ENCODE measurements at places on chromosomes 3 and 15.
A peak's percentile ranks its signal among the peaks of the same experiment; 100 is the strongest.

GRCh38 chr3:46717447-46718231, at the start of gene PRSS50:
PRSS50 (minus strand) TSS chr3:46717869; CDS start chr3:46717824, 45 bp downstream.
- no peak for DNase-seq

DNA sequence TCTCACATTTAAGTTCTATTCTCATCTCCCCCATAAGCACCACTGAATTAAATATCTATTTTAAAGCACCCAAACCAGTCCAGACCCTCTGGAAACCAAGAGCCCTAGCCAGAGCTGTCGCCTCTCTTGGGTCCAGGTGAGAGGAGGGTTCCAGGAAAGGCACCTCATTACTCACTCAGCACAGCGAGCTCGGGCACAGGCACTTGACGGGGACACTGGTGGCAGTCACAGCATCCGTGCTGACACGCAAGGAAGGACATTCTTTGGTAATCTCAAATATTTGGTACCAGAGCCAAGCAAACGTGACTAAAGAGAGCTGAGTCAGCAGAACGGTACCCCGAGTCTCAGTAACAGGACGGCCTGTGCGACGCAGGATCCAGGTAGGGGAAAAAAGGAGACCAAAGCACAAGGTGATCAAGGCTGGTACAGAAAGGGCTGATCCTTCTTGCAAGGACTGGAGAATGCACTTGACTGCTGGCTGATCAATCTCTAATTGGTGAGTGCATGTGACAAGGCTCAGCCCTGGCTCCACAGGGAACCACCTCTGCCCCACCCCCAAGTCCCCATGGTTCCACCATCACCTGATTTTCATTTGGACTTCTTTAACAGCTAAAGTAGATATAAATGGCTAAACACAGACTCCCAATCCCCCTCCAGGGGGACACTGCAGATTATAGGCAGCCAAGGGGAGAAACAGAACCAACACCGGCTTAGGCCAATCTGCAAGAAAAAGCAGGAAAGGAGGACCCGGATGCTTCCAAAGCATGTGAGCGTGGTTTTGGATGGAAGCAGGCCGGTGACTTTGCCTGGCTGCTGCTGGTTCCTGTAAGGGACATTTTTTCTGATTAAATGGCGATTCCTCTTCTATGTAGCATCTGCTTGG, 61.4 kb downstream of the CHCHD6 start:
- no peak for DNase-seq

GRCh38 chr3:172564499-172564898, 41.3 kb upstream of the TNFSF10 start:
- DNase-seq, result no peak

DNA sequence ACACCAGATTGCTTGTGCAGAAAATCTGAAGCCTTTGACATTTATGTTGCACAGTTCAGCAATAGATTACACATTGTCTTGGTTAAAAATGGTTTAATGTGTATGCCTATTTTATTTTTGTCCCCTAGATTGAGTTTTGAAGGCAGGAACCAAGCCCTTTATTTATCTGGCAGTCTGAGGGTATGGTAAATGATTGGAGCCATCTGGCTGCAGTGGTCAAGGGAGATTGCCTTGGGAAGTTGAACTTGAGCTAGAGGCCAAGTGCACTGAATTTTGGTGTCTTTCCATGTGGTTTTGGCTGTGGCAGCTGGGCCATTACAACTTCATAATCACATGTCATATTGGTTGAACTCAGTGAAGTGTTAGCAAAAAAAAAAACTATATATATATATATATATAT, 248.7 kb upstream of the C2CD4B start:
- no peak for DNase-seq

DNA sequence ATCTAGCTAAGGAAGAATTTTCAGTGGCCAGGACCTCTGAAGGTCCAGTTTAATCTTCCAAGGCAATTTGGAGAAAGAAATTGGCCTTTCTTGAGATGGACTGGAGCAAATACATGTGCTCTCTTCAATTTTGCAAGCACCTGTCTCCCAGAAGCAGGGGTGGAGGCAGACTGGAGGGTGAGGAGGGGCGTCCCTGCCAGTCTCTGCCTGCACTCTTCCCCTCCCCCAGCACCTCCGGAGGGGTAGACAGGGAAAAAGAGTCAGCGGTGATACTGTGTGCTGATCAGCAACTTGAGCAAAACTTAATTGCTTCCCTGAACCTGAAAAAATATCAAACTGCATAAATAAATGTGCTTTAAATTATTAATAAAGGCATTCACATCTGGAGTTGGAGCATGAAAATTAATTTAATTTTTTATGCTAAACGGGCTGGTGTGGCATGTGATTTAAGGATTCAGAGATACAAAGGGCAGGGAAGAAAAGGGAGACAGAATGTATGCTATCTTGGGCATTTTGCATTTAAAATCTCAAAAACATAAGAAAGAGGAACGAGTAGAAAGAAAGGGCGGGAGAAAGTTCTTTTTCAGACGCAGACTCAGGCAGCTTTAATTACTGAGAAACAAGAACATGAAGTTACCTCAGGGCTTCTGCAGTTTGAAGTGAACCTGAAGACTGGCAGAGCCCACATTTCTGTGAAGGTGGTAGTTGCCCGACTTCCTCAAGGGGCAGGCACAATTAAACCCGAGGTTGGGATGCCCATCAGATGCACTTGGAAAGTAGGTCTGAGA, 319.7 kb downstream of the UACA start:
- DNase-seq, result no peak

- no peak for DNase-seq
These were observed 41.5 kb downstream of the PCNP start for GRCh38 chr3:101615525-101615924.

- no peak for DNase-seq
These were observed at the start of gene FRMD4B for GRCh38 chr3:69385723-69386555. FRMD4B (minus strand) TSS chr3:69386088; CDS start chr3:69385989, 99 bp downstream.

GRCh38 chr3:192848371-192849233, 69.1 kb downstream of the MB21D2 start:
- DNase-seq, result no peak

DNA sequence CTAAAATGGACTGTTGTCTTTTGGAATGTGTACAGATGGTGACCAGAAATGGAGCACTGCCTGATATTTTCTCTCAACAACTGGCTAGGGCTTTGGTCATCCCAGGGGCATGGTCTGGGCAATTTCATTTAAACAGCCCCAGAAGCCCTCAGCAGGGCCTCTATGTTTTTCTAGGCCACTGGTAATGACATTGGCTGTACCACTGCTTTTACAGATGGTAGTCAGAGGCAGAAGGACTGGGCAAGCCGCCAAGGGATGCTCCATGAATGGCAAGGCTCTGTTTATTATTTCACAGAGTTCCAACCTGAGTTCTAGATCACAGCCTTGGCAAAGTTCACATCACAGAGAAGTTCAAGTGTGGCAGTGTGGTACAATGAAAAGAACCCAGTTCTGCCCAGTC, 37.0 kb upstream of the LMCD1 start:
- DNase-seq, result no peak

- DNase-seq, result no peak
These were observed 93.1 kb downstream of the TBC1D2B start for GRCh38 chr15:77984446-77984861.

DNA sequence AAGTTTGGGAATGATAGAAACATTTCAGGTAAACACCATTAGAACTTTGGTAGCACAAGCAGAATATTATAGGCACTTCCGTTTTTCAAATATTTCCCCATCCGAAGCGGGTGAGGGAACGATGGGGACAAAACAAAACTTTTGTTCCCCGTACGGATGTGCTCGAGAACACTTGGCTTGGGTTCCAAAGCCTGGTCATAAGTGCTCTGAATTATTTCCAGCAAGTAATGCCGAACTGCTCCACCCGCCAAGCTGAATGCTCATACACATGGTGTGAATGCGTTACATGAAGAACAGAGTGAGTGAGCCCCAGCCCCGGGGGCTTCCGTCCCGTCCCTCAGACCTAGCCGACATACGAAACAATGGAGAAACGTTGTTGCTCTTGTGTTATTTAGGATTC, 438.2 kb upstream of the ARRDC4 start:
- DNase-seq, result no peak

- no peak for DNase-seq
These were observed 3.3 kb upstream of the EHD4 start for GRCh38 chr15:41975669-41976068.

GRCh38 chr3:149717391-149718056, 34.8 kb downstream of the COMMD2 start:
- peak; percentile 53 for DNase-seq

DNA sequence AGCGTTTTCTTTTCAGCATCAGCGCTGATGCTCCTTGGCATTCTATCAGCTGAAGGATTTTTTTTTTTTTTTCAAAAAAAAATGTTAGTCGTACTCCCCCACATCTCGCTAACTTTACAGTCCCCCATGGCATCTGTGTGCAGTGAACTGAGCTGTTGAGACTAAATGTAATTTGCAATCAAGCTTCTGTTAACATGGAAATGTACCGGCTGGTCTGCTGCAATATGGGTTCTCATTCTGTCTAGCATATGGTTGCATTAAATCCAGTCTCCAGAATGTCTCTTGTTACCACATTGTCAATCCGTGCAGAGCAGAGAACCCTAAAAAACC, 32.2 kb upstream of the TPRG1 start:
- DNase-seq, result no peak

DNA sequence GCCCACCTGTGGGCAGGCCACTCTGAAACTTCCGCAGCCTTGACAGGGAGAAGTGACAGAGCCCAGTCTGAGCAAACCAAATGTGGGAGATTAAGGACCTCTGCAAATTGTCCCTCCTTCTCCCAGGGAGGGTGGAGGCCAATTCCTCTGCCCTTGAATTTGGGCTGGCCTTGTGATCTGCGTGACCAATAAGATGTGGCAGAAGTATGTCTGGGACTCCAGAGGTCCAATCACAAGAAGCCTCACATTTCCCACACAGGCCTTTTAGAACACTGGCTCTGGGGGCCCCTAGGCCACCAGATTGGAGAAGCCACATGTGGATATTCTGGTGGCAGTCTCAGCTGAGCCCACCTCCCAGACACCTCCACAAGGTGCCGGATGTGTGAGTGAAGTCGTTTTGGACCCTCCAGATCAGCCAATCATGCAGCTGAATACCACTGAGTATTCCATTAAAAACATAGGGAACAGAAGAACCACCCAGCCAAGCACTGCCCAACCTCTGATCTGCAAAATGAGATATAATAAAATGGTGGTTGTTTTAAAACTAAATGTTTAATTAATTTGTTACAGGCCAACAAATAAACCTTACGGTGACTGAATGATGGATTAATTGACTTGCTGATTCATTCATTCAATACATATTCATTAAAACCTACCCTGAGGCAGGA, 150.3 kb downstream of the NUP210 start:
- no peak for DNase-seq

- no peak for DNase-seq
These were observed 39.6 kb upstream of the TRAK1 start for GRCh38 chr3:42051384-42052131.

DNA sequence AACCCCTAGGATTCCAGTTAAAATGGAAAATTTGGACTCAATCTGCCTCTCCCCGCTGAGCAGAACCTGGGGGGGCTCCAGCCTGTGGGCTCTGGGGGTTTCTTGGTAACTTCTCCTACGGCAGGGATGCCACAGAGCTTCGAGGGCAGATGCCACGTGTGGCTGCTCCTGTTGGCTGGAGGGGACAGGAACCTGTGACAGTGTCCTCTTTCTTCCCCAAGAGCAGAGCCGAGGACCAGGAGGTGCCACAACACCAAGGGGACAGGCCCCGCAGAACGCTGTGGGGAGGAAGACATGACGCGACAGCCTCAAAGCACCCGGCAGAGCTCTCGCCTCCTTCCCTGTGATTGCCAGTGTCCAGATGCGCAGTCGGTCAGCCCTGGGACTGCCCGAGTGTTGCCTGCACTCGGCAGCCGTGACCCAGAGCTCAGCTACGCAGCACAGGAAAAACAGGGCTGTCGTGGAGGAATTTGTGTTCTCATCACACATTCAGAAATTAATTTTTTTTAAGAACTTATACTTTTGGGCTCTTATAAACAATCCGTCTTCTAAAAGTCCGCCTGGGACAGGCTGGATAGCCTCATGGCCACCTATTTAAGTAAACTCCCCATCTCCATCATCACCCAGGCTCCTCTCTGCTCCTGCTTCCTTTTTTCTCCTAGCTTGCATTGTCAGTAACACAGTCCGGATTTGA, 131.9 kb upstream of the MEF2A start:
- no peak for DNase-seq

- peak; percentile 42 for DNase-seq
These were observed 75.7 kb upstream of the PRR23C start for GRCh38 chr3:139120086-139121056.

DNA sequence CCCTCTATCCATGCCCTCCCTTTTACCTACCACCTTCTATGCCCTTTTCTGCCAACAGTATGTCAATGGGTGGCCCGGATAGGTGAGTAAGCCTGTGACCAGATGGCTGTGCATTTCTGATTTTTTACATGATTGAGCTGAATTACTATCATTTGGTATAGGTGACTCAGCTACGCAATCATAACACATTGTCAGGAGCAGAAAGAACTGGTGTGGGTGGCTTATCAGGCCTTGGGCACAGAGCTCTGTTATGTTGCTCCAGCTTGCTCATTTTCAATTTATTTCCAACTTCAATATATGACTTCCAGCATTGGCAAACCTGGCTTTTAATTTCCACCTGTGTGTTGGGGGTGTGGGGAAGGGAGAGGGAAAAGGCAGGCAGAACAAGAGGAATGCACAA, 86.6 kb upstream of the AGBL1 start:
- DNase-seq, result no peak

GRCh38 chr15:67130673-67131601, 65.5 kb downstream of the SMAD3 start:
- DNase-seq, result no peak

- no peak for DNase-seq
These were observed 139.6 kb downstream of the TMCO5A start for GRCh38 chr15:38074029-38074428.

GRCh38 chr3:52671676-52672075, 14.0 kb downstream of the PBRM1 start:
- no peak for DNase-seq

All from AG09309 (cell line).